Purkinje cell (primary cell): ENCODE measurements at places on chromosomes 4 and X. TPM values are rescaled to one million over a fixed set of nuclear protein-coding genes. Genes with fewer than 3 reads are reported as not detected.

The SLC6A14 gene
- not detected in 2 replicates for polyA plus RNA-seq

The HS3ST1 gene
- polyA plus RNA-seq, result 2.4 and 6.5 TPM in 2 replicates

The GLRA2 gene
- polyA plus RNA-seq, result 0.18 and 0.97 TPM in 2 replicates

The SPANXN1 gene
- polyA plus RNA-seq, result not detected in 2 replicates

The NUDT11 gene
- 6.3 and 17.3 TPM in 2 replicates for polyA plus RNA-seq

The CSN2 gene
- not detected in 2 replicates for polyA plus RNA-seq

The MAGEE1 gene
- polyA plus RNA-seq, result 39.9 and 53.6 TPM in 2 replicates

The AFM gene
- not detected in 2 replicates for polyA plus RNA-seq

The ADGRL3 gene
- polyA plus RNA-seq, result 15.0 and 27.0 TPM in 2 replicates

The TLR3 gene
- 0.47 and 0.91 TPM in 2 replicates for polyA plus RNA-seq

The NHS gene
- polyA plus RNA-seq, result 0.39 and 0.74 TPM in 2 replicates

The PLAC1 gene
- polyA plus RNA-seq, result not detected in 2 replicates

The STATH gene
- polyA plus RNA-seq, result not detected in 2 replicates

The ABLIM2 gene
- polyA plus RNA-seq, result 34.8 and 35.5 TPM in 2 replicates

The CENPVL1 gene
- 0.35 and 0.92 TPM in 2 replicates for polyA plus RNA-seq

The TLR6 gene
- polyA plus RNA-seq, result 0.44 TPM in 1 of 2 replicates, not detected in the other

The HAND2 gene
- polyA plus RNA-seq, result not detected in 2 replicates

The EDNRA gene
- polyA plus RNA-seq, result 0.76 and 0.83 TPM in 2 replicates

The NEUROG2 gene
- not detected in 2 replicates for polyA plus RNA-seq

The TMPRSS11F gene
- not detected in 2 replicates for polyA plus RNA-seq

The FAM9A gene
- polyA plus RNA-seq, result 2.3 and 2.5 TPM in 2 replicates

The DBET gene
- not detected in 2 replicates for polyA plus RNA-seq

The LAMP2 gene
- polyA plus RNA-seq, result 42.2 and 57.9 TPM in 2 replicates

The PCDH19 gene
- 6.9 and 8.8 TPM in 2 replicates for polyA plus RNA-seq

The SHISA3 gene
- not detected in 2 replicates for polyA plus RNA-seq

The SPATA4 gene
- 2.7 and 4.7 TPM in 2 replicates for polyA plus RNA-seq

The SLC2A9 gene
- polyA plus RNA-seq, result not detected in 2 replicates

The SPANXC gene
- polyA plus RNA-seq, result not detected in 2 replicates

The FGF5 gene
- 0.99 and 1.8 TPM in 2 replicates for polyA plus RNA-seq

The KLB gene
- 0.85 TPM in 1 of 2 replicates, not detected in the other for polyA plus RNA-seq

The ARHGEF38 gene
- 0.65 TPM in 1 of 2 replicates, not detected in the other for polyA plus RNA-seq

The CWH43 gene
- 2.9 TPM in 1 of 2 replicates, not detected in the other for polyA plus RNA-seq

The SASH3 gene
- polyA plus RNA-seq, result not detected in 2 replicates

The DUSP21 gene
- not detected in 2 replicates for polyA plus RNA-seq

The NDNF gene
- polyA plus RNA-seq, result 4.0 and 12.4 TPM in 2 replicates

The PABPC1L2B gene
- 4.0 TPM in 1 of 2 replicates, not detected in the other for polyA plus RNA-seq

The ATOH1 gene
- polyA plus RNA-seq, result not detected in 2 replicates

The IL1RAPL2 gene
- 14.8 and 16.1 TPM in 2 replicates for polyA plus RNA-seq

The ZCCHC12 gene
- polyA plus RNA-seq, result 0.59 and 1.1 TPM in 2 replicates

The UGT2B11 gene
- not detected in 2 replicates for polyA plus RNA-seq

The CCDC120 gene
- polyA plus RNA-seq, result 0.52 TPM in 1 of 2 replicates, not detected in the other

The GASK1B gene
- polyA plus RNA-seq, result 8.1 and 10.3 TPM in 2 replicates

The ADGRA3 gene
- 4.1 and 7.2 TPM in 2 replicates for polyA plus RNA-seq
